ENCODE measurements at places on chromosomes 16 and 17.

- DNase-seq: no peak
Measured at GRCh38 chr16:46620266-46621005, 743 bp downstream of the SHCBP1 start.

- DNase-seq: no peak
Measured at GRCh38 chr17:40824015-40824832, 1.8 kb upstream of the KRT10 start.

- no peak for DNase-seq
Measured at GRCh38 chr17:47286198-47286914, 32.7 kb downstream of the ITGB3 start.

- DNase-seq: peak; percentile 69
Measured at GRCh38 chr16:56317998-56318826, 107.1 kb downstream of the AMFR start.

Data from stimulated activated CD8-positive, alpha-beta memory T cell treated with anti-CD3 and anti-CD28 coated beads, Interleukin-4, amount 100 ng/mL, for 24 hours (primary cell).